ENCODE measurements at places on chromosomes 3 and 15.

GRCh38 chr3:156455839-156456238 is 99.1 kb downstream of the SSR3 start:
- DNase-seq, result no peak

- no peak for DNase-seq
Measured at GRCh38 chr15:63946524-63947065, 99.7 kb downstream of the DAPK2 start.

- DNase-seq, result no peak
Measured at GRCh38 chr15:83602021-83602420, 51.9 kb upstream of the ADAMTSL3 start.

GRCh38 chr3:156461889-156462288 is 93.0 kb downstream of the SSR3 start:
- DNase-seq, result no peak

GRCh38 chr3:97662762-97663161 is 101.8 kb upstream of the ARL6 start:
- no peak for DNase-seq

DNA sequence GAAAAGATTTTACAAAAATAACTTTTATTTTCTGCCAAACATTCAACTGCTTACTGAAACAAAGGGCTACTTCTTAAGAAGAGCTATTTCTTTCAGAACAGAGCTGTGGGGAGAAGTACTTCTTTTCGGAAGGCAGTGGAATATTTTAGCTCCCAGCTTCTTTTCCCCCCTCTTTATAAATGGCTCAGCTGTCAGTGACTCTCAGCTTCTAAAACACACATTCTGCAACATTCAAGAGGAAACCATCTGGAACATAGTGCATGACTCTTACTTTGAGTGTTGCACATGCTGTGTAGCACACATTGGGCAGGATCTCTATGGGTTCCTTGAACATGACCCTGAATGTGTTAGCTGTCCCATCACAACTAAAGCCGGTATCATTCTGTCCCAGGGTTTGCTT is 7.0 kb upstream of the C15orf40 start:
- no peak for DNase-seq

- DNase-seq, result no peak
Measured at GRCh38 chr15:29107971-29108645, 161.5 kb downstream of the NSMCE3 start.

DNA sequence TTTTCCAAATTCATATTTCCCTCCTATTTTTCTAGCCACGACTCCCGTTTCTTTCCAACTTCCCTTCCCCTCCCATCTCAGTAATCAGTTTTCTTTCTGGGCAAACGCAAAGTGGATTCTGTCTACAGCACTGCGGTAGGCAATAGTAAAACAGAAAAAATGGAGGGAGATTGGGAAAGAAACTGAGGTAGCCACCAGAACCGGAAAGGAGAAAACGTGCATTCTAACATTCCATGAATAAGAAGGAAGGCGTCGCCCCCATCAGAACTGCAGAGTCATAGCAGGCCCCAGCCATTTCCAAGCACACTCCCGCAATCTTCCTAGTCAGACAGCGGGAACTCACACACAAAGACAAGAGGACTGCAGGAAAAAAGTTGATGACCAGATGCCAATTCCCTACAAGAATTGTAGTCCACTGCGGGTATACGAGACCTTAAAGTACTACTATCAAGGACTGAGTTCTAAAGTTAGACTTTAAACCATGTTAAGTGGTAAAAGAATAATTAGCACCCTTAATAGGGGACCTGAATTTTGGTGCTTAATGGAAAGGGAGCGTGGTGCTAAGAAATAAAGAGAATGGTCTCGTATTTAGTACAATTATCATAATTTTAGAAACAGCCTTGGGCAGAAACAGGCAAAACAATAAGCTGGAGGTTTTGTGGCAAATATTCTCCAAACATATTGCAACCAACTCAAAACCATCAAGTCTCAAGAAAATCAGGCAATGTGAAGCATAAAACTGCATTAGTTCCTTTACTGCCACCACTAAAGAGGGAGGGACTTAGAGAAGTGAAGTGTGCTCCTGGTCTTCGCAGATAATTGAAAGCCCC is 1.4 kb downstream of the PFN2 start:
- DNase-seq, result peak; percentile 91

Measured in mesenchymal stem cell (in vitro differentiated cells and primary cell).